ENCODE measurements at places on chromosomes 13 and 19. TPM values are rescaled to one million over a fixed set of nuclear protein-coding genes. Genes with fewer than 3 reads are reported as not detected.

DNA sequence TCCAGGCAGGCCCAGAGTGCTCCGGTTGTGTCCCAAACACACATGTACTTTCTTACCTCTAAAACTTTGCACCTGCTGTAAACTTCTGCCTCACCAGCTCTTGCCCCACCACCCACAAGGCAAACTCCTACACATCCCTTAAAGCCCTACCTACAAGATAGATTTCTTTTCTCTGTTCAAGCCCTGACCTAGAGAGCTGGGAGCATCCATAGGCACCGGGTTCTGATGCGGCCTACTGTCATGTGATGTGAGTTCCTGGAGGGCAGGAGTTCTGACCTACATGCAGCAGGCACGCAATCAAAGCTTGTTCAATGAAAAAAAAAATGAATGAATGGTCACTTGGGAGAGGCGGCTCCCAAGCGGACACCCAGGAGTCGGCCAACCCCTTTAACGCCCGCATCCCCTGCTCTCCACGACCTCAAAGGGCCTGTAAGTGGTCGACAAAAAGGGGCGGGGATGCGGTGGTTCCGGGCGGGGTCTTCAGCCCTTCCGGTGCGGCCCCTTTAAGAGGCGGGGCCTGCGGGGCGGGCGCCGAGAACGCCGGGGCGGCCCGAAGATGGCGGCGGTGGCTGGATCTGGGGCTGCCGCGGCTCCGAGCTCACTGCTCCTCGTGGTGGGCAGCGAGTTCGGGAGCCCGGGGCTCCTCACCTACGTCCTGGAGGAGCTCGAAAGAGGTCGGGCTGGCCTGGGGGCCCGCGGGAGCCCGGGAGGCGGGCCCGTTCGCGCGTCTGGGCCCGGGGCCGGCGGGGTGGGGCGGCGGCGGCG, at the start of gene MAP1S:
Gene MAP1S, plus strand, starts transcription at position 534 of the 765 bp plus-strand sequence. Its CDS starts 23 bp downstream, at position 557.
- H3K4me3 ChIP-seq: peak within 1 kb of the TSS; percentile 96
- H3K36me3 ChIP-seq: peaks cover 17% of the 10 kb centered on the region
- peak; percentile 78 for DNase-seq

DNA sequence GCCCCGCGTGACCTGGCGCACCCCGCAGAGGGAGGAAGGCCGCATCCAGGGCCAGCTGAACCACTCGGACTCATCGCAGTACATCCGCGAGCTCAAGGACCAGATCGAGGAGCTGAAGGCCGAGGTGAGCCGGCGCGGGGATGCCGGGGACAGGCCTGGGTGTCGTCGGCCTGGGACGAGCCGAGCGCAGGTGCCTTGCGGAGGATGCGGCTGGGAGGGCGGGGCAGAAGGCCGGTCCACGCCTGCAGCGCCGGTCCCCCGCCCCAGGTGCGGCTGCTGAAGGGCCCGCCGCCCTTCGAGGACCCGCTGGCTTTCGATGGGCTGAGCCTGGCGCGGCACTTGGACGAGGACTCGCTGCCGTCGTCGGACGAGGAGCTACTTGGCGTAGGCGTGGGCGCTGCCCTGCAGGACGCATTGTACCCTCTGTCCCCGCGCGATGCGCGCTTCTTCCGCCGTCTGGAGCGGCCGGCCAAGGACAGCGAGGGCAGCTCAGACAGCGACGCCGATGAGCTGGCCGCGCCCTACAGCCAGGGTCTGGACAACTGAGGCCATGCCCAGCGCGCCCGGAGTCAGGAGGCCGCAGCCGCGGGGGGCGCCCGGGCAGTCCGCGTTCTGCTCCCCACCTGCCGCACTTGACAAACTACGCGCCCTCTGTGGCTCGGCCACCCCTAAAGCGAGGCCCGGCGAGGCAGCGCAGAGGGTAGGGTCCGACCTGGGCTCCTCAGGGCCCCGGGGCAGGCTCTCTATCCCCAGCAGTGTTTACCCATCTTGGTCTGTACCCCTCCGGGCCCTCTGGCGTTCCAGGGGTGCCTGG, 10.8 kb downstream of the PRR36 start:
- H3K4me1 ChIP-seq: peaks cover 9% of the 10 kb centered on the region
- no peak overlapping the region for H3K4me3 ChIP-seq
- no peak overlapping the region for H3K27ac ChIP-seq
- no peaks in the 10 kb centered on the region for H3K36me3 ChIP-seq

- H3K27me3 ChIP-seq: peaks cover 13% of the 10 kb centered on the region
- H3K4me3 ChIP-seq: peak overlapping the region; percentile 97
- H3K27ac ChIP-seq: peak overlapping the region; percentile 4
- H3K4me1 ChIP-seq: peaks cover 16% of the 10 kb centered on the region
- DNase-seq: peak; percentile 27
Measured at GRCh38 chr19:13764821-13765394, 586 bp downstream of the MRI1 start.

DNA sequence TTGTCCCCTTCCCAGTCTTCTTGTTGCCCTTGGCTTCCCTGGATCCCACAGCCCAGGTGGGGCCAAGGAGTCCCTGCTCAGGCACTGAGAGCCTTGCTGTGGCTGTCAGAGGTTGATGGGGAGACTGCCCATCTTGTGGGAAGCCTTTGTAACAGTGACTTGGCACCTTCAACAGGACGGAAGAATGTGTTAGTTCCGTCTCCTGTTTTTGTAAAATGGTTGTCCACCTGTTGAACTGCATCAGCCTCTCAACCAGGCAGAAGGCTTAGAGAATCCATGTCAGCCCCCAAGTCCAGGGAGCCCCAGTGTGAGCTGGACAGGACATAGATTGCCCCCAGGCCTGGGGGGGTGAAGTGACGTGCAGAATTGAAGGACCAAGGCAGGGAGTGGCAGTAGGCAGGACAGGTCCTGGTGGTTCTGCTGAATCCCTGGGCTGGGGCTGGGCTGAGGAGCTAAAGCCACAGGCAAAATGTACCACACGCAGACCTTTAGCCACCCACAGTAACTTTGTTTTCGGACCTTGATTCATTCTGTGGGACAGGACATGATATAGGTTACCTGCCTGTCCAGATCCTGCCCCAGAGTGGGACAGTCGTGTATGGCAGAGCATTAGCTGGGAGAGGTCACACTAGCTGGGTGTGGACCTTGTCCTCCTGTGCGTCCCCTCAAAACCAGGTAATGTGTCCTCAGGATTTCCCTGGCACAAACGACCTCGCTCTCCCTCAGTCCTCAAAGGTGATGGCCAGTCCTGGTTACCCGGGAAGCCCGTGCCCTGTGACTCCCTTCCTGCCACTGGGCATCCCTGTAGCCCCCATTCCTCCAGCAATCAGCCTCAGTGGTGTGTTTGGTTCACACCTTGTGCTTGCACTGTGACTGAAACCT, 47.0 kb downstream of the GATAD2A start:
- no peaks in the 10 kb centered on the region for H3K27me3 ChIP-seq
- no peak overlapping the region for H3K4me3 ChIP-seq
- H3K4me1 ChIP-seq: peaks cover 14% of the 10 kb centered on the region
- DNase-seq: no peak
- no peaks in the 10 kb centered on the region for H3K36me3 ChIP-seq
- peak overlapping the region; percentile 48 for H3K27ac ChIP-seq

DNA sequence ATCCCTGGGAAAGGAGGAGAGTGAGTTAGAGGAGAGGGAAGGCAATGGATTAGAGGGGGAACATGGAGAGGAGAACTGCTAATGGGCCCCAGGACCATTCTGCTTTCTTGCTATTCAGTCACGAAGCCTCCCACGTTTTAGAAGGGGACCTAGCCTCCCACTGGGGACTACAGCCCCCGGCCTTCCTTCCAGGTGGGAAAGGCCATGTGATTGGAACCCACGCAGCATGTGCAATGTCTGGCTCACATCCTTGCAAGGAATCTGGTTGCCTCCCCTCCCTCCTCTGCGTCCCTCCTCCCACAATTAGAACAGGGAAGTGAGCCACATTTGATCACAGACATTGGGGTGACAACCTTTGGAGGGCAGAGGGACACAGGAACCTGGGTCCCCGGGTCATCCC, 22.5 kb upstream of the PLA2G4C start:
- peaks cover 5% of the 10 kb centered on the region for H3K27me3 ChIP-seq
- H3K4me3 ChIP-seq: no peak overlapping the region
- H3K36me3 ChIP-seq: peaks cover 19% of the 10 kb centered on the region
- H3K27ac ChIP-seq: no peak overlapping the region

DNA sequence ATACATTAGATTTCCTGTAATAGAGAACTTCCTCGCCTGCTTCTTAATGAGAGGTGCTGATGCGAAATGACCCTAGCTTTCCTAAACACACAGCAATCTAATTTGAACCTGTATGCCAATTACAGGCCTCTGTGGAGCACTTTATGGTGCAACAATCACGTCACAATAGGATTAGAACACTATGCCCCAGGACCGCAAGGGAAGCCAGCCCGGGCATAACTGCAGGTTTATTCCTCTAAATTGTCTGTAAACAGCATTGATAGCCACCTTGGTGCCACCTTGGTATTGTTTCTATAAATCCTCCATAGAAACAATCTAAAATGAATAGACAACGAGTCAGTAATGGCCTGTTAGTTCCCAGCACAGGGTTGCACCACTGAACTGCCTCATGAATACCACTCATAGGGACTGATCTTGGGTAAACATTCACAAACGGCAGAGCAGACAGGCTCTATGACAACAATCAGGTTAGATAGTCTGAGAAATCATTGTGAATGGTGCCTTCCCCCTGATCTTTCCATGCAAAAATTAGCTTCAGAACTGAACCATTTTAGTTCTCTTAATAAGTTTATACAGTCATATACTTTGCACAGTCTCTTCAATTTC, 182.5 kb upstream of the OBI1 start:
- no peak overlapping the region for H3K27ac ChIP-seq
- no peak for DNase-seq
- no peaks in the 10 kb centered on the region for H3K27me3 ChIP-seq
- H3K4me3 ChIP-seq: no peak overlapping the region
- no peaks in the 10 kb centered on the region for H3K36me3 ChIP-seq

The DACH1 gene
- 36.4 TPM for total RNA-seq

GRCh38 chr13:114068656-114069318, 63.6 kb downstream of the RASA3 start:
- peak overlapping the region; percentile 62 for H3K4me3 ChIP-seq
- peak overlapping the region; percentile 98 for H3K27ac ChIP-seq
- H3K27me3 ChIP-seq: peaks cover 13% of the 10 kb centered on the region
- no peak for DNase-seq

DNA sequence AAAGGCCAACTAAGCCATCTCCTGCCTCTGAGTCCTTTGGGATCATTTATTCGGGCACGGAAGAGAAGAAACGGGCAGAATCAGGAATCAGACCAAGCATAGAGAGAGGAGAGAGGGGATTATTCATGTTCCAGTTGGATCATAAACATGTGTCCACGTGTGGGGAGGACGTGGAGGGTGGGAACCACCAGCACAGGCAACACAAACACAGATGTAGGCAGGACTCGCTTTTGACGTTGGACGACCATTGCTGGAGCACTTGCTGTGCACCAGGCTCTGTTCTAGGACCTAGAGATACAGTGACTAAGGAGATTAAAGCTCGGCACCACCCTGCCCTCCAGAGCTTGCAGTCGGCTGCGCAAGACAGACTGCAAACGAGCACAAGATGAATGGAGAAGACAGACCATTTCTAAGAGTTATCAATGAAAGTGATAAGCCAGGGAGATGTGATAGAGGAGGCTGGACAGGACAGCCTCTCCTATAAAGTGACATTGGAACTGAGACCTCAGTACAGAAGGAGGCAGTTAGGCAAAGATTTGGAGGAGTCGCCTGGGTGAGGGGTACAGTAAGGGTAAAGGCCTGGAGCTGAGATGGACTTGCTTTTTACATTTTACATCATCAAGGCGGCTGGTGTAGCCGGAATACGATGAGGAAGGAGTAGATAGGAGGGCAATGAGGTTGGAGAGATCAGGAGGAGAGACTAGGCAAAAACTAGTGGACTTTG, 716 bp downstream of the SH2D3A start:
- H3K27me3 ChIP-seq: peaks cover 13% of the 10 kb centered on the region
- peak overlapping the region; percentile 64 for H3K27ac ChIP-seq
- H3K4me1 ChIP-seq: peaks cover 14% of the 10 kb centered on the region
- peaks cover under 1% of the 10 kb centered on the region for H3K36me3 ChIP-seq

The CEBPA gene
- 0.59 TPM for total RNA-seq

DNA sequence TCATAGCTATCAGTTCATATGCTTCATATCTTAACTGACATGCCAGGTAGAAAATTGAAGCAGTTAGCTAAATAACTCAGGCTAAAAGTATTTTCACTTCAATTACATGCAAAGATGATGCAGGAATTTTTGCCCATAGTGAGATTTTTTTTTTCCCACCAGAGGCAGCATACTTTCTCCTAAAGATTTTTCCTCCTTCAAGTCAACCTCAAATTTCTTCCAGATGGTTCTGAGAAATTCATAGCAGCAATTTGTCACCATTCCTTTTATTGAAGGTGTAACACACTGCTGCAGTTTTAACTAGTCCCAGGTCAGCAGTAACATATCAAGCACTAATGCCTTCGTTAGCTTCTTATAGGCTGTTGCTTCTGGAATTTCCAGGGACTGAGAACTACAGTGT, 141.9 kb downstream of the SUCLA2 start:
- H3K27ac ChIP-seq: no peak overlapping the region

GRCh38 chr13:110294146-110294545, 12.8 kb downstream of the COL4A1 start:
- no peak overlapping the region for H3K4me3 ChIP-seq
- peaks cover 43% of the 10 kb centered on the region for H3K36me3 ChIP-seq
- DNase-seq: no peak
- H3K27me3 ChIP-seq: peaks cover 14% of the 10 kb centered on the region

- peaks cover 62% of the 10 kb centered on the region for H3K4me1 ChIP-seq
- H3K27ac ChIP-seq: no peak overlapping the region
- DNase-seq: no peak
Measured at GRCh38 chr13:112696001-112696868, 6.4 kb downstream of the ATP11A start.

GRCh38 chr13:80400865-80401426, 60.0 kb upstream of the SPRY2 start:
- no peak overlapping the region for H3K4me3 ChIP-seq
- H3K27ac ChIP-seq: no peak overlapping the region
- H3K4me1 ChIP-seq: no peaks in the 10 kb centered on the region
- H3K36me3 ChIP-seq: no peaks in the 10 kb centered on the region

The APLP1 gene
- 11.5 TPM for total RNA-seq

The CASP14 gene
- total RNA-seq: not detected

The OSCAR gene
- 0.21 TPM for total RNA-seq
